Retinal pigment epithelial cell (primary cell): ENCODE measurements at places on chromosomes 11 and 22.

- no peak for DNase-seq
Observed at GRCh38 chr11:104594228-104594958, 303.9 kb downstream of the CASP12 start.

- no peak for DNase-seq
Observed at GRCh38 chr22:25569983-25570382, 5.5 kb downstream of the GRK3 start.

GRCh38 chr11:47488111-47488510 is 39.2 kb upstream of the RAPSN start:
- DNase-seq, result no peak

GRCh38 chr11:39807904-39808303 is 1651.5 kb downstream of the LRRC4C start:
- DNase-seq, result no peak

DNA sequence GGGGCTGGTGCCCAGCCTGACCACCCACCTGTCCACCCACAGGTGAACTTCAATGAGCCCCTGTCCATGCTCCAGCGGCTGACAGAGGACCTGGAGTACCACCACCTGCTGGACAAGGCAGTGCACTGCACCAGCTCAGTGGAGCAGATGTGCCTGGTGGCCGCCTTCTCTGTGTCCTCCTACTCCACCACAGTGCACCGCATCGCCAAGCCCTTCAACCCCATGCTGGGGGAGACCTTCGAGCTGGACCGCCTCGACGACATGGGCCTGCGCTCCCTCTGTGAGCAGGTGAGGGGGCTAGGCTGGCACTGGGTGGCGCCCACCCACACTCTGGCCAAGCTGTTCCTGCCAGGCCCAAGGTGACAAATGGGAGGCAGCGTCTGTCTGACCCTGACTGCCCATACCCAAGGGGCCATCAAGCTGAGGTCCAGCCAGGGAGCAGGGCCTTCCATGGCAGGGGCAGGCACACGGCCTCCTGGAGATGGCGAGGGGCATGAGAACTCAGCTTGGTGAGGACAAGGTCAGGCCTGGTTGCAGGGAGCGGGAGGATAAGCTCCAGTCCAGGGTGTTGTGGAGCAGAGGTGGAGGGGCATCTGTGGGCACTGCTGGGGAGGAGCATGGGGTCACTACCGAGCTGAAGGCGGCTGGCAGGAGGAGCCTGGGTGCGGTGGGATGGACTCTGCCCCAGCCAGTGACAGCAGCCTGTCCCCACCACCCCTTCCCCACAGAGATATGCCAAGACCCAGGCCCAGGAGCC is 77.7 kb downstream of the MORC2 start:
- DNase-seq, result no peak

GRCh38 chr22:40040927-40041326 is 46.2 kb downstream of the FAM83F start:
- peak; percentile 47 for DNase-seq

DNA sequence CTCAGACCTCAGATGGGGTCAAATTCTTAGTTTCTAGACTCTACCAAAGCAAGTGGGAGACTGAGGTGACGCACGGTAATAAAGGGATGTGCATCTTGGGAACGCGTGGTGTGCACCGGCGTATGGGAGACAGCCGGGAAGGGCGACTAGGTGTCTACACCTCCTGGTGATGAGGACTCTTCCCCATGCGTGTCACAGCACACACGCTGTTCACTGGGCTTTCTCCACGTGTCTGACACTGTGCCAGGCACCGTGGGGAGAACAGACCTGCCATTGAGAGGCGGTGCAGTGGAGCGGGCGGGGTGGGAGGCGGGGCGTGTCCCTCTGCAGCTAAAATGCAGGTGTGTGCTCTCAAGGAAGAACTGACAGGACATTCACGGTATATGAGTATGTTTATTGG is 5.3 kb downstream of the FXYD6 start:
- no peak for DNase-seq

DNA sequence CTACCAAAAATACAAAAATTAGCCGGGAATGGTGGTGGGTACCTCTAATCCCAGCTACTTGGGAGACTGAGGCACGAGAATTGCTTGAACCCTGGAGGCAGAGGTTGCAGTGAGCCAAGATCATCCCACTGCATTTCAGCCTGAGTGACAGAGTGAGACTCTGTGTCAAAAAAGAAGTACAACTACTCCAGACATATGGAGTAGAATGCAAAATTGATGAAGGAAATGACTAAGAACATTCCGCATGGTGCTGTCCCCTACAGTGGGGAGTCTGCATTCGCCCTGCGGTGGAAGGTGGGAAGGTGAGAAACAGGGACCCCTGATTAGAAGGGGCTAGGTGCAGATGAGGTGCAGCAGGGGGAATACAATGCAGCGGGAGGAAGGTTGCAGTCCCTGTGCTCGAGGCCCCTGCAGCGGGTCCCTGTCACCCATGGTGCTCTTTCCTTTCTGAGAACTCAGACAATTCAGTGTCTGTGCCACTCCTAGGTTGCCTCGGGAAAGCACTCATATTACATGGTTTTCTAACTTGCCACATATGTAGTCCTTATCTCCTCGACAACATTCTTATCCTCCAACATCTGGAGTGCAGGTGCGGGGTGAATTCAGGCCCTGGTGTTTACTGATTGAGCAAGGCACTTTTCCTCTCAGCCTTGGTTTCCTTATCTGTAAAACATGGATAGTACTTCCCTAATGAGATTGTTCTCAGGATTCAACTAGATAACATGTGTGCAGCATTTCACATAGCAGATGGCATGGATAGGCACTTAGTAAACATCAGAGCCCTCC is 5.2 kb downstream of the POLD4 start:
- DNase-seq, result no peak
